ENCODE measurements at places on chromosomes 1 and 21. TPM values are rescaled to one million over a fixed set of nuclear protein-coding genes. Genes with fewer than 3 reads are reported as not detected.

GRCh38 chr1:51736702-51737101 is 119.8 kb downstream of the OSBPL9 start:
- DNase-seq: peak; percentile 20

- no peak for DNase-seq
Measured at GRCh38 chr1:71621785-71622184, 541.0 kb upstream of the ZRANB2 start.

GRCh38 chr1:192877283-192877886 is 68.5 kb downstream of the RGS2 start:
- DNase-seq: no peak

DNA sequence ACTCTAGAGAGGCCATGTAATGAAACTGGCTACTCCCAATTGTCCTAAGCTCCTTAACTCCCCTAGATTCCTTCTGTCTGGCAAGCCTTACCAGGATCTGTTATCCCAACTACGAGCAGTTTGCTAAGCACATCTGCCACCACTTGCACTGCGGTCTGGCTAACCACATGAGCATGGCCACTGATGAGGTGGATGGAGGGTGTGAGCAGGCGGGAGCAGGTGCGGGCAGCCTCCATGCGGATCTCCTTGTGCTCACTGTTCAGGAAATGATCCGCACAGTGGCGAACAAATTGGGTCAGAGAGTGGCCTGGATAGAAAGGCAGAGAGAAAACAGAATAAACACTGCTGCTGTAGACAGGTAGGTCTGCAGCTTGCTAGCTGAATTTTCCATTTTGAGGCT is 24.0 kb downstream of the MTOR start:
- DNase-seq: no peak

DNA sequence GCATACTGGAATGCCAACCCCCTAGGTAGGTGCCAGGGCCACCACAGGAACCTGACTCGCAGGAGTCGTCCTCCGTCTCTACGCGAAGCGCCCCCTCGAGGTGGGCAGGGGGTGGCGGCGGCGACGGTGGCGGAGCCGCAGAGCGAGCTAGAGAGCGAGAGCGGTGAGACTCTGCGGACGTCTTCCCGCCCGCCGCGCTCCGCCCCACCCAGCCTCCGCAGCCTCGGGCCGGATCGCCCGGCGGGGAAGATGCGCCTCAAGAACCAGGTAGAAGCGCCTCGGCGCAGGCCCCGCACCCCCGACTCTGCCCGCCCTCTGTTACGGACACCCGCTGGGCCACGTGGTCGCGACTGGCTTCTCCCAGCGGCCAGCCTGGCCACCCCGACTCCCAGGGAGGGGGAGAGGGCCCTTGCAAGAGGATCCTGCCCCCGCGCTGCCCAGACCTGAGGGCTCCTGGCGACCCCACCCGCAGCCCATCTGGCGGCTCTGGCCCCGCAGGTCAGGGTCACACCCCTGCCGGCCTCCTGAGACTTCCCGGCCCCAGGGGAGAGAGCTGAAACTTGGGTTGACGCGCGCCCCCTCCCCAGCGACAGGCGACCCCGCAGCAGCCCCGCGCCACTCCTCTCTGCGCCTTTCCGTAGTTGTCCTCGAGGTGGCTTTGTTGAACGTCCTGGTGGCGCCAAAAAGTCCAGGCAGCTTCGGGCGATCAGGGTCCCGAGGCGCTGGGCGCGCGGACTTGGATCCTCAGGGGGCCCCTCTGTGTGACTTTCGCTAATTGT is 24.4 kb upstream of the AGBL4 start:
- DNase-seq: peak; percentile 5

- no peak for DNase-seq
Measured at GRCh38 chr1:21414015-21414414, 25.9 kb upstream of the NBPF3 start.

Gene GFI1
- total RNA-seq: 2.6 TPM

Data from tongue (tissue), 3 donors.